ENCODE measurements at places on chromosomes 4 and X.

DNA sequence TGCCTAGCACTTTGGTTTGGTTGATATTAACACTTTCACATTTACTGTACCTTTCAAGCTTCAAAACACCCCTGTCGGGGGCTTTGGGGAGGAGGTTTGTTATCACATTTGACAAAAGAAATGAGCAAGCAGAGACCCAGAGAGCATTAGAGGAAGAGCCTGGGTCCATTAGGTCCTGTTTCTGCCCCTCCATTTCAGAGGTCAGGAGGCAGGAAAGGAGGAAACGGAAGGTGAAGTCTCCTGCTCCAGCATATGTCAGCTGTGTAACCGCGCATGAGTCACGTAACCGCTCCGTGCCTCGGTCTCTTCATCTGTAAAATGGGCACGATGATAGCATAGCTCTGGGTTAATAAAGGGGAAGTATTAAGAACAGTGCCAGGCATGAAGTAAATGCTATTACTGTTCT lies 201.9 kb upstream of the BCOR start:
- no peak for DNase-seq

GRCh38 chr4:156298230-156298629 lies 344.6 kb upstream of the CTSO start:
- no peak for DNase-seq

GRCh38 chrX:99394456-99394855 lies 1015.6 kb downstream of the PCDH19 start:
- DNase-seq: no peak

DNA sequence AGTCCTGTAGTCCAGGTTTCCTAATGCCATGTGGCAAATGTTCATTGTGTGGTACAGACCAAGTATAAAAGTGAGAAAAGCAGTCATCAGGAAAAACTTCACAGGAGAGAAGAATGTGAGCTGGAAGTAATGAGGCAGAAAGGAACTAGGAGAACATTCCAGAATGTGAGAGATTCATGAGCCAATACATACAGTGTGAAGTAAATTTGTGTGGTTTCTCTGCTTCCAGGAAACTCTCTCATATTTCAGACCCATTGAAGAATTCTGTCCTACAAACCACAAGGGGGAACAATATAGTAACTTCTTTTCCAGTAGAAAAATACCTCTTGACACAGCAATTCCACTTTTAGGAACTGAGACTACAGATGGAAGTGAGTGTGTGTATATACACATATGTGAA lies 136.5 kb downstream of the RNF150 start:
- DNase-seq: no peak

- DNase-seq: no peak
These were observed 132.3 kb downstream of the ZNF330 start for GRCh38 chr4:141352909-141353525.

- DNase-seq: no peak
These were observed 127.6 kb upstream of the HHIP start for GRCh38 chr4:144518181-144518895.

- DNase-seq: no peak
These were observed 16.7 kb downstream of the PPP4R3C start for GRCh38 chrX:27446423-27446822.

- no peak for DNase-seq
These were observed 54.6 kb downstream of the ARAP2 start for GRCh38 chr4:36189511-36190226.

DNA sequence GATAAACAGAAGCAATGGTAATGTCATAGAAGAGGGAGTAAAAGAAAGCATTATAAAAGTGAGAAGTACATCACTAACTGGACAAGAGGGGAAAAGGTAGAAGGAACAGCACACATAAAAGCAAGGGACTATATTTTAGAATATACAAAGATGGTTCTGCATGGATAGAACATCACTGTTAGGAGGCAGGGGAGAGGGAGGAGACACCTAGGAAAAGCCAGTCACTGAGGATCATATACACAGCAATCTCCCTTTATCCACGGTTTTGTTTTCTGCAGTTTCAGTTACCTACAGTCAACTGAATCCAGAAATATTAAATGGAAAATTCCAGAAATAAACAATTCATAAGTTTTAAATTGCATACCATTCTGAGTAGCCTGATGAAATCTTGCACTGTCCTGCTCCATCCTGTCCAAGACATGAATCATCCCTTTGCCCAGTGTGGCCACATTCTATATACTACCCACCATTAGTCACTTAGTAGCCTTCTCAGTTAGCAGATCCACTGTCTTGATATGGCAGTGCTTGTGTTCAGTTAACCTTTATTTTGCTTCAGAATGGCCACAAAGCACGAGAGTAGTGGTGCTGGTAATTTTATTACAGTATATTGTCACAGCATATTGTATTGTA lies 74.2 kb downstream of the PPA2 start:
- no peak for DNase-seq

- DNase-seq: no peak
These were observed 164.0 kb upstream of the TRAM1L1 start for GRCh38 chr4:117249333-117249732.

GRCh38 chrX:47643926-47644325 lies 6.4 kb downstream of the ELK1 start:
- no peak for DNase-seq

DNA sequence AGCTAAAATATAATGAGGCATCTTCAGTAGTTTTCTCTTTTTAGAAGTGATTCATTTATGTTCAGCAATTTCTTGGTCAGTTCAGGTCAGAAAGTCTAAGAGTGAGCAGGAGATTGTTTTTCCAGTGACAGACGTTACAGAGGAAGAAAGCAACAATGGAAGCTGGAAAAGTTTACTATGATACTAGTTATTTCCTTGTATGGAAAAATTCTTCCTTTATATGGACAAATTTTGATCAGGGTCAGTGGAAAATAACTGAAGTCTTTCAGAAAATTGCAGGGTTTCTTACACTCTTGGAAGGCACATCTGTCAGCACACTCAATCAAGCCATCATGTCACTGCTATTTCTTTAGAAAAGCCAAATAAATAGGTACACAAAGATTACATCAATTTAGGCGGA lies 1120.7 kb downstream of the FAT4 start:
- no peak for DNase-seq

DNA sequence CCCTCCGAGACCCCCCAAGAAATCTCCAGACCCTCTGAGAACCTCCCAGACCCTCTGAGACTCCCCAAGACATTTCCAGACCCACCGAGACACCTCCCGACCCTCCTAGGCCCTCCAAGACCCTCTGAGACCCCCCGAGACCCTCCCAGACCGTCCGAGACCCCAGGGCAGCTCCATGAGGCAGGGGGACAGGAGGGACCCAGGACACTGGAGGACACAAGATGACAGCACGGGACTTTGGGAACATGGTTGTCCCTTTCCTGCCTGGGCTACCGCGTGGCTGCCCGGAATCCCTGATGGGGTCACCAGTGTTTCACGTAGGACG lies 10.3 kb downstream of the CTBP1 start:
- DNase-seq: no peak

DNA sequence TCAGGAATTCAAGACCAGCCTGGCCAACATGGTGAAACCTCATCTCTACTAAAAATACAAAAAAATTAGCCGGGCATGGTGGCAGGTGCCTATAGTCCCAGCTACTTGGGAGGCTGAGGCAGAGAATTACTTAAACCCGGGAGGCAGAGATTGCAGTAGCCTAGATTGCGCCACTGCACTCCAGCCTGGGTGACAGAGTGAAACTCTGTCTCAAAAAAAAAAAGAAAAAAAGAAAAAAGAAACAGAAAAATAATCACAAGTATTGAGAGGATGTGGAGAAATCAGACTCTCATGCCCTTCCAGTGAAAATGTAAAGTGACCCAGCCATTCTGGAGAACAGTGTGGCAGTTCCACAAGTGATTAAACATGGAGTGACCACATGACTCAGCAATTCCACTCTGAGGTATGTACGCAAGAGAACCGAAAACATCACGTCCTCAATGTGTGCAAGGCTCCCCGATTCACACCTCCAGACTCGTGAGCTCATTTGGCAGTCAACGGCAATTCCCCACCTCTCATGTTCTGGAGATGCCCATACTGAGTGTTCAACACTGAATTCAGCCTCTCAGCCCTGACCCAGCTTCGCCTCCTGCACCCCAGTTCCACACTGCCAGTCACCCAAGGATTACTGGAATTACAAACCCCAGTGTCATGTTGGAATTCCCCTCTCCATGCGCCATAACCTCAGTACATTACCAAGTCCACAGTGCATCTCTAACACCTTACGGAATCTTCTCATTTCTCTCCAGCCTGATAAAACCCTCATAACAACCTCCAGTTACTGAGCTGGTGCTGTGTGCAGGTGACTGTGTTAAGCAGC lies 21.1 kb downstream of the ACOX3 start:
- peak; percentile 77 for DNase-seq

DNA sequence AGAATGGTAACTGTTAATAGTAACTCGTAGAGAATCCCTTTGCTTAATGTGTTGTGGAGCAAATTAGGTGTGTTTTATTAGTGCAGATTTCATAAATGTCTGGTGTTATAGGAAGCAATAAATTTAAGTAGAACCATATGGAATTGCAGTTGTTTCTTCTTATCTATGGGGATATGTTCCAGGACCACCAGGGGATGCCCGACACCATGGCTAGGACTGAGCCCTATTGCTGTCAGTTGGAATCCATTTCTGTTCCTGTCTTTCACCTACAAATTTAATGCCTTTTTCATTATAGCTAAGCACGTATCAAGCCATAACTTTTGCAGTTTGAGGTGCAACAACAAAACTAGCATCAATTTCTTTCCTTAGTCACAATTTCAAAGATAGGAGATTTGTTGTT lies 72.5 kb downstream of the DDIT4L start:
- DNase-seq: no peak

DNA sequence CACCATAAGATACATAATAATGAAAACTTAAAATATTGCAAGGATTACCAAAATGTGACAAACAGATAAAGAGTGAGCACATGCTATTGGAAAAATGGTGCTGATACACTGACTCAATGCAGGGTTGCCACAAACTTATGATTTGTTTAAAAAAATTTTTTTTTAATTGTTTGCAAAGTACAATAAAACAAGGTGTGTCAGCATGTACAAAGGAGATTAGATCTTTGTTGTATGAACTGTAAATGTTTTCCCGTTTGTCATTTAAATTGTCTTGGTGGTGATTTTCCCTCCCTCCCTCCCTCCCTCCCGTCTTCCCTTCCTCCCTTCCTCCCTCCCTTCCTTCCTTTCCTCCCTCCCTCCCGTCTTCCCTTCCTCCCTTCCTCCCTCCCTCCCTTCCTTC lies 31.4 kb downstream of the ANXA5 start:
- no peak for DNase-seq

GRCh38 chr4:67940506-67940905 lies 22.8 kb downstream of the TMPRSS11A start:
- DNase-seq: no peak

GRCh38 chr4:99135541-99136162 lies 8.4 kb downstream of the ADH4 start:
- DNase-seq: no peak

Measured in activated CD4-positive, alpha-beta T cell treated with anti-CD3 and anti-CD28 coated beads for 48 hours (primary cell).